ENCODE measurements at places on chromosomes 1 and 21.

GRCh38 chr1:6121021-6121421 lies 59.1 kb downstream of the CHD5 start:
- no peak for DNase-seq

GRCh38 chr1:231041719-231042261 lies 1.7 kb upstream of the FAM89A start:
- no peak for DNase-seq

GRCh38 chr1:226656201-226656600 lies 82.9 kb downstream of the ITPKB start:
- no peak for DNase-seq

DNA sequence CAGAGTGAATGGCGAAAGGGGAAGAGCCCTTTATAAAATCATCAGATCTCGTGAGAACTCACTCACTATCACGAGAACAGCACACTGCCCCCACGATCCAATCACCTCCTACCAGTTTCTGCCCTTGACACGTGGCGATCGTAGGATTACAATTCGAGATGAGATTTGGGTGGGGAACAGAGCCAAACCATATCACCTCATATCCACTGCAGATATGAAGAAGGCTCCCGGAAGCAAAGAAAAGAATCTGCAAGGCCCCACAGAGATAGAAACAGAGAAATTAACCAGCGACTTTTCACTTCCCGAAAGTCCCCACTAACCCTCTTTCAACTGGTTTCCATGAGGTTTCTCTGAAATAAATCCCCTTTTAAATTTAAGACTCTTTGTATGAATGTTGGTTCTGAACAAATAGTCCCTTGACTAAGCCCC lies 86.2 kb upstream of the IRF2BP2 start:
- DNase-seq = no peak

DNA sequence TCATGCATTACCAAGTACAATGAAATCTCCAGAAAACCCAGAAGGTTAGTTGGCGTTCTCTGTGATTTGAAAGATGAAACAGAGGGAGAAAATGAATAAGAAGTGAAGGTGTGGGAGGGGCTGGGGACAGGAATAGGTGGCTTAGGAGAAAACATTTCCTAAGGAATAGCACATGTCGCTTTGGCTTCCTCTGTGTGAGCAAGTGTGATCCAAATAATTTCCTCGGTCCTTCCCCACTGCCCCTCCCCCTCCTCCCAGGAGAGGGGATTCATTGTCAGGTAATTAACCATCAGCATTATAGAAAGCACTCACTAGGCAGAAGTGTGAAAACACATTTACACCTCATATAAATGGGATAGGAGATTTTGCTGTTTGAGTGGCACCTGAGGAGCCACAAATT lies 105.5 kb downstream of the NUF2 start:
- DNase-seq = no peak

DNA sequence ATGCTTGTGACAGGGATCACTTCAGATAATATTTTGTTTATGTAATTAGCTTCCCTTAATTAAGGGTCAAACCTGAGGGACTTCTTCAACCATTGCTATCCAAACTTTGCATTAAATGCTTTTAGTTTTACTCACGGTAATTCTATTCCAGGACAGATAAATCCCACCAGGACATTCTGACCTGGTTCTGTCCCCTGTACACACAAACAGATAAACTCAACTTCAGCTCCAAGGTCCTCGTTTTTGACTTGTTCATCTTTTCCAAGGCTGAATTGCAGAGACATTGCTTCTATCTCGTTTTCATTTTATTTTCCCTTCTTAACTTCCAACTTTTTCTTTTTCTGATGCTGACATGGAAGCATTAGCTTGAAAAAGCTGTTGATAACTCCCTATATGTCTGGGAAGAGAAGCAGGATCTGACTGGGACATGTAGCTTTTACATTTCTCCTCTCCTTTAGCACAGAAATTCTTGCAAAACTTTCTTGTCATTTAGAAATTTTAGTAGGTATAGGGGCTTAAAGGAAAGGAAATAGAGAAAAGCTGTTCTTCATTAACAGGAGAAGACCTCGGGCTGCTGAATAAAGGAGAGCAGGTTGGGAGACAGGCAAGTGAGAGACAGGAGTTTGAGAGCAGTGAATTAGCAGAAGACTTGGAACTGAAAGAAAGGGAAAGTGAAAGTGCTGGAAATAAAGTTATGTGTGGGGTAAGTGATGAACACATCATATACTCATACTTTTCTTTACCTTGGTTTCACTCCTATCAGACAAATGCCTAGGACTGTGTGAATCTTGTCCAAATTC lies 231.7 kb upstream of the B3GALT2 start:
- no peak for DNase-seq

DNA sequence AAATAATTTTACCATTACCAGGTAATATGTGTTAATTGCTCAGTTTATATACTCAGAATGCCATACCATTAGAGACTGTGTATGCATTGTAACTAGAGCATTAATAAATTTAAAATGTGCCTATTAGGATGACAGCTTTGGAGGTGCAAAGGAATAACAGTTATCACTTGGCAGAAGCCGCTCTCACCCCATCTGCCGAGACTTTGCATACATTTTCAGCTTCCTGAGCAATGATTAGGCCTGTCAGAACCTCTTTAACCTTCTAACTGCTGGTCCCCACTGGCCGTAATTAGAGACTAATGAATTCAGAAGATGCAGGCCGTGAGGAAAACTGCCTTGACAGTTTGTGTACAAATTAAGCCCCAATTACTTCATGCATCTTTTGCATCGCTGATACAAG lies 158.0 kb upstream of the PROX1 start:
- no peak for DNase-seq

DNA sequence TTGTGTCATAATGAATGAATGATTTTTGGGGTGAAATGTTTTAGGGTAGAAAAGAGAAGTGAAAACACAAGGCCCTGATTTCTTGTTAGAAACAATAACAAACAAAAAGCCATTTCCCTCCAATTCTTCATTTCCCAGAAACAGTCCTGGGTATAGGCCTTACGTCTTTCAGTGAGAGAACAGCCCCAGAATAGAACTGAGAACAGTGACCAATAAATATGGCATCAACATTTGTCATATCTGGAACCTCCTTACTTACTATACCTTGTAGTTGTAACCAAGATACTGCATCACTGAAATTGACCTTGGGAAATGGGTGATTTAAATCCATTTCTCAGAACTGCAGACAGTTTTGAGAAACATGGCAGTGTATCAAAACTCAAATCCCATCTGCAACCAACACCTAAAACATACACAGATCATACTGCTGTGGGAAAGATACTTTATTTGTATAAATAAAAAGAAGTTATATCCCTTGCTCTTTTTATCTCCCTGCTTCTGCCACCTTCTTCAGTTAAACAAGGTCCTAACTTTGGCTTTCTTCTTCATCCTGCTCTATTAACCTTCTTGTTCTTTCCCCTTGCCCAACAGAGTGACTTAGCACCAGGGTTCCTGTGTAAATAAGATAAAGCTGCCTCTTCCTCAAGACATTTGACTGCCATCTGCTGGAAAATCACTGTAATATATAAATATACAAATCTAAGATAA lies 19.5 kb downstream of the XKR8 start:
- DNase-seq = no peak

GRCh38 chr1:117523111-117523510 lies 82.7 kb upstream of the TENT5C start:
- no peak for DNase-seq

GRCh38 chr1:4053160-4053748 lies 153.2 kb upstream of the C1orf174 start:
- no peak for DNase-seq

GRCh38 chr1:245788269-245788668 lies 633.5 kb downstream of the KIF26B start:
- no peak for DNase-seq

GRCh38 chr1:211753649-211754251 lies 76.8 kb downstream of the LPGAT1 start:
- DNase-seq = no peak

DNA sequence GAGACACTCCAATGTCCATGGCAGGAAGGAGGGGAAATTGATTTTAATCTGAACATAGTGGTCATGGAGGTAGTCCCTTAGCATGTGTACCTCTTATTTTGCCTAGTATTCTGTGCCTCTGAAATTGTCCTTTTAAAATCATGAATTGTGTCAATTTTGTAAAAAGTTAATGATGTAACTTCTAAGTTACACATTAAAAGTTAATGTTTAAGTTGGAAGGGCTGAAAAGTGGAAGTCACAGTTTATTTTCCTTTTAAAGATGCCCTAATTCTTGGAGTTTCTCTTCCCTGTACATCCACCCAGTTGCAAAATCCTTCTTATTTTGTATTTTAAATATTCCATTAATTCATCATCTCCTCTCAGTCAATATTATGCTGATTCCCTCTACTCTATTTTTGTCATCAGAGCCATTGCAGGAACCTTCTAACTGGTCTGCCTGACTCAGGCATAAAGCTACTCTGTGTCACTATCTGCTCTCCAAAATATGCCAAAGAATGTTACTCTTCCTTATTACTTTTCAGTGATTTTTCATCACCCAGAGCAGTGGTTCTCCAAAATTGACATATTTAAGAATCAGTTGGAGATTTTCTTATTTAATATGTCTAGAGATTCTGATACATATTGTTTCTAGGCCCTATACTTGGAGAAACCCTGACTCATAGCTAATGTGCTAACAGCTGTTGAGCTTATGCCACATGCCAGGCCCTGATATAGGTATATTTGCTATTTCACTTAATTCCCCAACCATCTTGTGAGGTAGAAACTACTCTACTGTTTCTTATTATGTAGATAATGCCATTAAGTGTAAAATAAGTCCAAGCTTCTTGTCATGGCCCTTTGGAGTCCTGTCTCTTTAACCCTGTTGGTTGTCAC lies 5.1 kb downstream of the HOOK1 start:
- no peak for DNase-seq

DNA sequence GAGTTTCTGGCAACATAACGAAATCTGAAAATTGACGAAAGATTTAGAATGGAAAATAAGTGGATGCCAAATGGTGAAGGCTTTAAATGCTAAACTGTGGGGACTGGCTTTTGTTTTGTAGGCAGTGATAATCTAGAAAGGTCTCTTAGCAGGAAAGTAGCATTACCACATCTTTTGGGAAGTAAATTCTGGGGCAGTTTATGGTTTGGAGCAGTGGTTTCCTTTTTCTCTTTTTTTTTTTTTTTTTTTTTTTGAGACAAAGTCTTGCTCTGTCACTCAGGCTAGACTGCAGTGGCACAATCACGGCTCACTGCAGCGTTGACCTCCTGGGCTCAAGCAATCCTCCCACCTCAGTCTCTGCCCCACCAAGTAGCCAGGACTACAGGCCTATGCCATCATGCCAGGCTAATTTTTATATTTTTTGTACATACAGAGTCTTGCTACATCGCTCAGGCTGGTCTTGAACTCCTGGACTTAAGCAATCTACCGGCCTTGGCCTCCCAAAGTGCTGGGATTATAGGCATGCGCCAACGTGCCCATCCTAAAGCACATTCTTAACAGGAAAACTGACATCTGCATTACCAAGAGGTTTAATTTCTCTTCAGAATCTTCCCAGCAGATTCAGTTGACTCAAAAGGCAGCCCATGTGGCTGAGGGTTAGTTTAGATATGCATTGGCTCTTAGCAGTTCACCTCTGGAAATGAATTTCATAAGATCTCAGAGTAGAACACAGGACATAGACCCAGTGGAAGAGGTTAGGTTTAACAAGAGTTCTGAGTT lies 32.9 kb downstream of the C21orf91 start:
- DNase-seq = no peak

- DNase-seq = no peak
Measured at GRCh38 chr21:45276596-45276995, 11.1 kb downstream of the POFUT2 start.

- no peak for DNase-seq
Measured at GRCh38 chr1:233485385-233485784, 128.5 kb upstream of the KCNK1 start.

Measured in stimulated activated CD4-positive, alpha-beta T cell treated with anti-CD3 and anti-CD28 coated beads, Interleukin-1b, Interleukin-23, amount 100 ng/mL, for 1 hour (primary cell).